Activated T-helper 1 cell treated with Interleukin-2 at 50 U/mL for 16 hours (primary cell): ENCODE measurements at places on chromosomes 7 and 10.
A peak's percentile ranks its signal among the peaks of the same experiment; 100 is the strongest.

DNA sequence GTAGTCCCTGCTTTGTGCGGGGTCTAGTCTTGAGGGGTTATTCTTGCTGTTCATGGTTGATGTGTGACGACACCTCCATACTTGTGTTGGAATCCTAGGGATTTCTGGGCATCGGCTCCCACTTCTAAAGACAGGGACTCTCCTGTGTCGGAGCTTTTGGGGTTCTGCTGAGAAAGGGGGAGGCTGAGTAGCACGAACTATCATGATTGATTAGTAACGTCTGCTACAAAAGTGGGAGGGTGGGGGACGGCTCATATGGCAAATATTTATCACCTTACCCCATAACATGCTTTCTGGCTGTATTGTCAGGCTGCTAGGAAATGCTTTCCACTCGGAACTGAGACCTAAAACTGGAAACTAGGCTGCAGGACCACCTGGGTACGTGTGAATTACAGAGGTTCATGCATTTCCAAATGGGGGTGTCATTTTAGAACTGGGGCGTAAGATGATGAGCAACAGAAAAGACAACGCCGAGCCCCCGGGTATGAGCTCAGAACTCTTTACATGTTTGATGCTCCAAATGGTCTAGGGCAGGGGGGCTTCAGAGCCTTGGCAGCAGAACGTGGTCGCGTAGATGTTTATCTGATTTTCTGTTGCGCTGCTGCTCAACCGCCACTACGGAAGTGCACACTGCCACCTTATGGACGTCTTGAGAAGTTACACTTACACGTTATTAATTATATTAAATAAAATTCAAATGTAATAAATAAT is 15.1 kb upstream of the NME8 start:
- DNase-seq, result peak; percentile 3

- no peak for DNase-seq
Measured at GRCh38 chr10:84826704-84827103, 498.3 kb downstream of the CCSER2 start.

DNA sequence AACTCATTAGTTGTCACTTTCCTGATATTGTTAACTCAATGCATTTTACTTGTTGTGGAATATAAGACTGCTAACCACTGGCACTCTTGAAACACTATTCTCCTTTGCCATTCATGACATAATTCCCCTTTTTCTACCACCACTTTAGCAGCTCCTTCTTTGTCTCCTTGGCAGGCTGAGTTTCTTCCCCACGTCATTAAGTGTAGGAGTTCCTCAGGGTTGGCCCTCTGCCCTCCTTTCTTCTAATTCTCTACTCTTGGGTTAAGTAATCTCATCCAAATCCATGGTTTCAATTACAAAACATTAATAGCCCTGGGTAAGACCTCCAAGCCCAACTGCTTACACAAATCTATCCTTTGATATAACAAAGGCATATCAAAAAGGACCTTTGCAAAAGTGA is 175.1 kb downstream of the HGF start:
- DNase-seq, result no peak

DNA sequence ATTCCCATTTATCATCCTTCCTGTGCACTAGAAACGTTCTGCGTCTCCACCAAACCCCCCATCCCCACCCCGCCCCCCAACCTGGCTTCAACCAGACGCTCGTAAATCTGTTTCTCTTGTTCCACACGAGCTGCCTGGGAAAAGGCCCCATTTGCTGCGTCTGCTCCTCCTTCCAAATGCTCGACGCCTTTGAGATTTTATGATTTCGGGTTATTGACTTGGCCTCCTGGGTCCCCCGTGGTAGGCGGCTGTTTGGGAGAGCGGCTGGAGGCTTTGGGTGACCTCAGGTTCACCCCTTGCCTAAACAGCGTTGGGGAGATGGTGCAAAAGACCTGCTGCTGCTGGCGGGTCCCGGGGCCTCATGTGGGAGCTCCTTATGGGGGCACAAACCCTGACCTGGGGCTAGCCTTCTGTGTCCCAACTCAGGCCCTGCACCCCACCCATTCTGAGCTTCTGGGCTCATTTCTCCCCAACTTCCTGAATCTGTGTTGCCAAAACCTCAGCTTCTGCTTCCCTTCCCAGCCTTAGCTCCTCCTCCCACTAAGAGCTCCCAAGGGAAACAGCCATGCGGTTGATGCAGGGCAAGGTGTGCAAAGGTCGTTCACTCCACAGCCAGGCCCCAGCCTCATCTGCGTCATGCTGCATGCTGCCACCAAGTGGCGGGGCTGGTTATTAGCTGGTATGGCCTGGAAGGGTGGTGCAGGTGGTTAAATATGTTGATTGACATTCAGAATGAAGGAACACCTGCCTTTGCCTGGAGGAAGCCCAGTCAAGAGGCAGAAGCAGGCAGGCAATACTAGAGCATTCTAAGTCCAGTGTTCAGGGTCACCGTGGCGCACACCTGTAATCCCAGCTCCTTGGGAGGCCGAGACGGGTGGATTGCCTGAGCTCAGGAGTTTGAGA is 49.1 kb upstream of the ELN start:
- no peak for DNase-seq

DNA sequence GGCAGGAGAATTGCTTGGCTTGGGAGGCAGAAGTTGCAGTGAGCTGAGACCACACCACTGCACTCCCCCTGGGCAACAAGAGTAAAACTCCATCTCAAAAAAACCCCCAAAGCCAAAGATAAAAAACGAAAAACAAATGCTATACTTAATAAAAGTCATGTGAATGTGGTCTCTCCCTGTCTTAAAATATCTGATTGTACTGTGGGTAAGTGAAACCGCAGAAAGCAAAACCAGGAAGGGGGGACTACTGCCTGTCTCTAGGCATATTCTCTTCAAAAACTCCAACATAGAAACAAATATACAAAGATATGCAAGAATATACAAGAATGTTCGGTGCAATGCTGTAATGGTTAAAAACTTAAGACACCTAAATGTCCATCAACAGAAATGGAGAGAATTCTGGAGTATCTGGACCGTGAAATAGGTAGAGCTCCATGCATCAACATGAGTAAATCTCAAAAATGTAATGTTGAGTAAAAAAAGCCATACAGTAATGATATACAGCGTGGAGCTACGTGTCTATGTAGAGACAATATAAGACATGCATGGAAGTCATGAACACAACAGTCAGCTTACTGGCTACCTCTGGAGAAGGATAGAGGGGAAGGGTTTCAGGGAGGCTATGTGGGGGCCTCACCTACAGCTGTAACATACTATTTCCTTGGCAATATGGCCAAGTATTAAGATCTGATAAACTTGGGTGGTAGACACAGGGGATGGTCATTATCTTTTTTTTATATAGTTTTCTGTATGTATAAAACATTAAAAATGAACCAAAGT is 2.1 kb downstream of the ZNF394 start:
- no peak for DNase-seq

DNA sequence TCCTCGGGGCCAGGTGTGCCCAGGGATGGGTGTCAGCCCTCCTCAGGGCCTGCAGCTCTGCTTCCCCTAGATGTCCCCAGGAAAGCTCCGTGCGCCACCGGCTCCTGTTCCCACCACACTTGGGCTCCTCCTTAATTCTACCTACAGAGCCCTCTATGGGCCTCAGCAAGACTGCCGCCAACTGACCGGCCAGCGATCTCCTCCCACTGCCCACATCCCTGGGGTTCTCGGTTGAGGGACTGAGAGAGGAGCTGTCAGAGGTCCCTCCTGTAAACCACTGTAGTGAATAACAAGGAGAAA is 5.3 kb upstream of the LDB3 start:
- no peak for DNase-seq

- DNase-seq, result no peak
Measured at GRCh38 chr10:16292366-16292765, 144.4 kb upstream of the PTER start.

DNA sequence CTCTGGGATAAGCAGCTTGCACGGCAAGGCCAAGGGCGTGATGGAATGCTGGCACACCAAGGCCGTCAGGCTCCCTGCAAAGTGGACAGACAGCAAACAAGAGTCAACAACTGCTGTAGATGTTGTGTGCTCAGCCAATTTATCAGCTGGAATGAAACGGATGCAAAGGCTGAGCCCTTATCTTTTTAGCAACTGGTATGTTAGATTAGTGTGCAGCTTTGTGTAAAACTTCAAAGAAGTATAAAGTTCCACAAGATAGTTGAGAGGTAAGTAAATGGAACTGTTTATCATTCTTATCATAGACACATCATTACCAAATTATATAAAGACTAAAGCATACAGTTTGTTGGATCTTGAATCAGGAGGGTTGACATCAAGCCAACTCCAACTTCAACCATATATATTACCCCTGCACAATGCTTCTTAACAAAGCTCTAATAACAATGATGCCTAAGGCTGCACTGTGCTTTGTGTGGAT is 289.0 kb downstream of the TNS3 start:
- DNase-seq, result no peak

DNA sequence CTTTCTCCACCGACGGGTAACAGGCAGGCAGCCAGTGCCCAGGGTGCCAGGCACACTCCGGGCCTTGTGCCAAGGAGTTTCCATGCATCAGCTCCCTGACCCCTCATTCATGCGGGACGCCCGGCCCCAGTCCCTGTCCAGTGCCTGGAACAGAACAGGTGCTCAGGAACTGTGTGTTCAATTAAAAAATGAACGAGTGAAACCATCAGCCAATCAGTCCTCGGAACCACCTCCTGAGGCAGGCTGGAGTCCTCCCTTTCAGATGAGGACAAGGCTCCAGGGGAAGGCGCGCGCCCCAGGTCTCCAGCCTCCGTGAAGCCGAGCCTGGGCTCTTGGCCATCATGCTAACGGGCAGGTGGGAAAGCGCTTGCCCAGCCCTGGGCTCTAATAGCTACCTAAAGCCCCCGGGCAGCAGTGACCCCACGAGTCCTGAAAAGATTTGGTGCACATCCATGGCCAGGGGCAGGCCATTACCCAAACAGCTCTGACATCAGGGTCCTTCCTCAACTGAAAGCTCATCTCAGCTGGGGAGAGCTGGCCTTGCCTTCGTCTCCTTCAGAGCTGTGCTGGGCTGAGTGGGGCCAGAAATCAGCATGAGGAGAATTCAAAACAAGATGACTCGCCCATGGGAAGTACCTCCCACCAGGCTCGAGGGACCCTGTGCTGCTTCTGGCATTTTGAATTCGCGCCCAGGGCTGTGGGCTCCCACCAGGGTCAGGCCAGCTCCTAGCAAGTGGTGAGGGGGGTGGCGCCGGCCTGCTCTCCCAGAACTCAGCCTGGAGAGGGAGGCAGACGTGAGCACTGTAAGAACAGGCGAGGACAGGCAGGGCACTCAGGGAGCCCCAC is 200.5 kb downstream of the MAD1L1 start:
- no peak for DNase-seq

GRCh38 chr10:53396876-53397275 is 624.3 kb upstream of the MBL2 start:
- DNase-seq, result no peak

- no peak for DNase-seq
Measured at GRCh38 chr7:127897704-127898454, 133.4 kb downstream of the LRRC4 start.

- DNase-seq, result no peak
Measured at GRCh38 chr10:949446-949845, 17.9 kb upstream of the LARP4B start.

GRCh38 chr10:27783660-27784059 is 38.0 kb upstream of the MKX start:
- no peak for DNase-seq

GRCh38 chr7:99034932-99035722 is 108.8 kb downstream of the SMURF1 start:
- DNase-seq, result no peak

GRCh38 chr10:78863140-78863905 is 205.4 kb upstream of the ZMIZ1 start:
- DNase-seq, result no peak

DNA sequence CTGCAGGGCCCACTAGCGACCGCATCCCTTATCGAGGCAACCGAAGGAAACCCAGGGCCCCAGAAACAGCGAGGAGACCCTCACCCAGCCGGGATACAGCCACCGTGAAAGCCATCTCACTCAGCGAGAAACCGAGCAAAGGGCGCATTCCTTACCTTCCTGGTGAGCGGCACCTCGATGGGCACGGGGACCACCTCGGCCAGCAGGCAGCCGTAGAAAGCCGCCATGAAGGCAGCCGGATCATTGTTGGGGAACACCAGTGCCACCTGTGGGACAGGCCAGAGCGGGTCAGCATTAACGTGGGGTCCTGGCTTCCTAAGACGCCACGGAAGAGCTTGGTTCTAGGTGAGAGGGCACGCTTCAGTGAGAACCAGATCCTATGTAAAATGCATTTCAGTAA is 263.7 kb downstream of the ZMYND11 start:
- no peak for DNase-seq

- DNase-seq, result no peak
Measured at GRCh38 chr7:97078023-97078969, 39.2 kb upstream of the SDHAF3 start.

- DNase-seq, result no peak
Measured at GRCh38 chr10:3151889-3152565, 20.6 kb downstream of the PITRM1 start.

- no peak for DNase-seq
Measured at GRCh38 chr7:16080131-16080530, 341.2 kb downstream of the CRPPA start.

DNA sequence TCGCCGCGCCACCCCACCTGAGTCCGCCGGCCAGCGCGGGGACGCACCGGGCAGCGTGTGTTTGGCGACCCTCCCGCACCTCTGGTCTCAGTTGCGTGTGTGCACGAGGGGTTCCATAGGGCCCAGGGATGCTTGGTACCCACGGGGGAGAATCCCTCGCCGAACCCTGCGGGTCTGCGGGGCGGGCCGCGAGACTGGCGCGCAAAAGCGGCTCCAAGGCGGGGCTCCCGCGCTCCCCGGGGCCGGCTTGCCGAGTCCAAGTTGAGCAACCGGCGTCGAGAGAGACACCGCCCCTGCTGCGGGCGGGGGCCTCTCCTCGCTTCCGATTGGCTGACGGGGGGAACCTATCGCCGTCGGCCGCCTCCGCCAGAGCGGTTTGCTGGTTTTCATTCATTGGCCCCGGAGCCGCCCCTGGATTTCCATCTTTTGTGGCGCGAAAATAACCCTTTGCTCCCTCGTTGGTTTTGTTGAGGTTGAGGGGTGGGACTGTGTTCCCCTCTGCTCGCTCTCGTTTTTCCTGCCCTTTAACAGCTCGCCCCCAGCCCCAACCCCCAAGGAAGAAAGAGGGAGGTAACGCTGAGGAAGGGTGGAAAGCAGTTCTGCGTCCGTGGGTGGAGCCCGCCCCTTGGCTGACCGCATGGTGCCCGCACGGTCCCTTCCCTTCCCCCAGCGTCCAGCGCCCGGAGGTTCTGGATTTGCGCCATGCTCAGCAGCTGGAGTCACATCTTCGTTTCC is 4.0 kb upstream of the IGF2BP3 start:
- DNase-seq, result no peak

- DNase-seq, result no peak
Measured at GRCh38 chr7:602341-603141, 82.9 kb upstream of the PDGFA start.

GRCh38 chr10:21099291-21100062 is 202.4 kb upstream of the NEBL start:
- DNase-seq, result no peak
